ENCODE measurements at places on chromosomes 6 and 20.

GRCh38 chr20:1566701-1567100 lies 9.2 kb upstream of the SIRPD start:
- DNase-seq: peak; percentile 7
- peaks cover 4% of the 10 kb centered on the region for H3K4me1 ChIP-seq
- no peak overlapping the region for H3K4me3 ChIP-seq
- H3K27me3 ChIP-seq: no peaks in the 10 kb centered on the region

DNA sequence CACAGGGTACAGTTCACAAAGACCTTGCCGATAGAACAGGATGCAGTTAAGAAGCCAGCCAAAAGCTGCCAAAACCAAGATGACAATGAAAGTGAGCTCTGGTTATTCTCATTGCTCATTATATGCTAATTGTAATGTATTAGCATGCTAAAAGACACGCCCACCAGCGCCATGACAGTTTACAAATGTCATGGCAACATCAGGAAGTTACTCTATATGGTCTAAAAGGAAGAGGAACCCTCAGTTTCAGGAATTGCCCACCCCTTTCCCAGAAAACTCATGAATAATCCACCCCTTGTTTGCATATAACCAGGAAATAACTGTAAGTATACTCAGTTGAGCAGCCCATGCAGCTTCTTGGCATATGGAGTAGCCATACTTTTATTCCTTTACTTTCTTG lies 748.7 kb downstream of the QKI start:
- no peaks in the 10 kb centered on the region for H3K4me1 ChIP-seq
- no peak overlapping the region for H3K27ac ChIP-seq
- H3K36me3 ChIP-seq: no peaks in the 10 kb centered on the region
- no peak overlapping the region for H3K4me3 ChIP-seq
- no peaks in the 10 kb centered on the region for H3K27me3 ChIP-seq
- DNase-seq: no peak

DNA sequence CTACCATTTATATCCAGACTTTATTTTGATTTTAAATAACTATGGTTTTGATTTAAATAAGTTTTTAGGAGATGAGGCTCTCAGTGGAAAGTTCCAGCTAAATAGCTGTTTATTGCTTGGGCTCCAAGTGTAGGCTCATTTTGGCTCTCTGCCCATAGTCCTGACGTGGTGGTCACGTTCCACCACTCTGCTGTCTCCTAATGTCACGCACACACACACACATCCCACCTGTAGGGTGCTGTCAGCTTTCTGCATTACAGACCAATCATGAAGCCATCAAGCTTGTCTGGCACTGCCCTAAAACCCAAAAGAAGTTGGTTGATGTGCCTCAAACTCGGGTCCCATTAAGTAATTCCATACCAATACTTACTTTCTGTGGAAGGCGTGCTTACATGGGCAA lies 45.4 kb downstream of the PANK2 start:
- no peaks in the 10 kb centered on the region for H3K27me3 ChIP-seq
- no peak overlapping the region for H3K4me3 ChIP-seq
- H3K4me1 ChIP-seq: peaks cover 17% of the 10 kb centered on the region
- H3K36me3 ChIP-seq: peaks cover 9% of the 10 kb centered on the region
- H3K27ac ChIP-seq: peak overlapping the region; percentile 46
- DNase-seq: peak; percentile 46

DNA sequence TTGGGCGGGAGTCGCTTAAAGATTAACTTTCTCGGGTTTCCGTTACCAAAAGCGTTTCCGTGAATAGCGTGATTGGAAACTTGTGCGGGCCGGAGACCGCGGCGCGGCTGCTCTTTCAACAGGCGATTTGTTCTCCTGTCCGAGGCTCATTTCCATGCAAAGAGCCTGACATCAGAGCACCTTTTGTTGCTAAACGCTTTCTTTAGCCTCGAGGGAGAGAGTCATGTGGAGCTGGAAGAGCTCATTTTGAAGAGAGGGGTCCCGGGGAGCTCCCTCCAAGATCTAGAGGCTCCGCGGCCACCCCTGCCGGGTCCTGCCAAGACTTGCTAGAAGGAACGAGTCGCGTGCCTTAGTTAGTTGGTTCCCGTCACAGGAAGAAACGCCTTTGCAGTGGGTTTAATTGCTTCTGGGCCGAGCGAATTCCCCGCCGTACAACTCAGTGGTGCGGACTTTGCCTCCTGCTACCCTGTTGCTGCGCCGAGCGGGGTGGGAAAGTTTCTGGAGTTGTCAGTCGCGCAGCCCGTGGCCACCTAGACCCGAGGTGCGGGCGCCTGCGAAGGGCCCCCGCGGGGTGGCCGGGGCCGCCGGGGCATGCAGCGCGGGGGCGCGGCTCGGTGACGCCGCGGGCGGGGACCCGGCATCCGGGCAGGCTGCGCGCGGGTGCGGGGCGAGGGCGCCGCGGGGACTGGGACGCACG lies at the start of gene SASH1:
TSS of gene SASH1 (plus strand) at position 489 of the 697 bp plus-strand sequence. CDS start 230 bp downstream, outside the sequence.
- H3K27ac ChIP-seq: peak within 1 kb of the TSS; percentile 84
- H3K27me3 ChIP-seq: no peaks in the 10 kb centered on the region
- no peaks in the 10 kb centered on the region for H3K36me3 ChIP-seq
- peak within 1 kb of the TSS; percentile 73 for H3K4me3 ChIP-seq
- H3K4me1 ChIP-seq: peaks cover 7% of the 10 kb centered on the region
- DNase-seq: peak; percentile 80

- DNase-seq: no peak
- H3K4me1 ChIP-seq: peaks cover 2% of the 10 kb centered on the region
- H3K4me3 ChIP-seq: no peak overlapping the region
- H3K27ac ChIP-seq: no peak overlapping the region
These were observed 8.1 kb upstream of the GTF3C6 start for GRCh38 chr6:110950440-110950839.

DNA sequence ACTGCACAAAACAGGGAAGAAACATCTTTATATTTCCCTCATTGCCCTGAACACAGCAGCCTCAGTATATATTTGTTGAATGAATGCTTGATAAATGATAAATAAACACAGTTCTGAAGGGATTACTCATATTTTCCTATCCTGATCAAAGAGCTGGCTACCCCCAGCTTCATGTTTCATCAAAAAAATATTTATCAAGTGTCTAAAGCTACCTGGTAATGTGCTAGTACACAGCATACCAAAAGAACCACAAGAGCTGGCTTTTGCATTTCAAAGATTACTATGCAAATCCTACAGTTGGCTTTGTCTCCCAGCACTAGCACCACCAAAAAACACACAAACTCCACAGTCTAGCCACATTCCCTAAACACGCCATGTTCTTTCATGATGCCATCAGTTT lies 130.0 kb downstream of the BTBD9 start:
- DNase-seq: peak; percentile 49
- peak overlapping the region; percentile 39 for H3K27ac ChIP-seq
- H3K4me3 ChIP-seq: no peak overlapping the region
- H3K36me3 ChIP-seq: no peaks in the 10 kb centered on the region
- H3K4me1 ChIP-seq: peaks cover 7% of the 10 kb centered on the region

GRCh38 chr20:1841554-1842140 lies 53.6 kb upstream of the SIRPA start:
- H3K27me3 ChIP-seq: peaks cover 4% of the 10 kb centered on the region
- no peak for DNase-seq
- H3K4me1 ChIP-seq: peaks cover 4% of the 10 kb centered on the region
- no peak overlapping the region for H3K4me3 ChIP-seq
- no peak overlapping the region for H3K27ac ChIP-seq
- no peaks in the 10 kb centered on the region for H3K36me3 ChIP-seq

DNA sequence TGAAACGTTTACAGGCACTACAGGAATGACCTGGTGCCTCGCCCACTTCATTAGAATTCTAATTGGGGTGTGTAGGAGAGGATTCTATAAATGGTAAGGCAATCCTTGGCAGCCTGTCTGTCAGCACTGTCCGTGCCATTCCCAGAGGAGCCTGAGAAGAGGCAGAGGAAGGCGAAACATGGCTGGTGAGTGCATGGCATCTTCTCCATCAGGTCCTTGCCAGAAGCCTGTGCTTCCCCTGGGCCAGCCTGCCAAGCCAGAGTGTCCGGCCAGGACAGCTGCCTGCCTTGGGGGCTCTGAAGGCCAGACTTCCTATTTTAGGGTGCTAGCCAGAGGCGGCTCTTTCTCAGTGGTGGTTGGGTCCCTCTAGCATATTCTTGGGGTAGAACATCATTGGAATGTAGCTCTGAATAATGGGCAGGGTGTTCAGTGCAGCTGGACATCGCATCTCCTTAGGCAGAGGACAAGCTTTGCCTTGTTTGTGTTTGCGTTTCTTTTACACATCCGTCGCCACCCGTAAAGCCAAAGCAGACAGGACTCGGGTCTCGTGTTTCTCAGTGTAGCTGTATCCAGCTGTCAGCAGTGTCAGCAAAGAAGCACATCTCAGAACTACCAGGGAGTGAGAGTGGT lies at the start of gene TGM3:
TSS of gene TGM3 (plus strand) at position 116 of the 630 bp plus-strand sequence. CDS start at position 179, 63 bp downstream.
- no peak for DNase-seq
- no peaks in the 10 kb centered on the region for H3K27me3 ChIP-seq
- no peak within 1 kb of the TSS for H3K27ac ChIP-seq
- no peaks in the 10 kb centered on the region for H3K4me1 ChIP-seq
- no peaks in the 10 kb centered on the region for H3K36me3 ChIP-seq

DNA sequence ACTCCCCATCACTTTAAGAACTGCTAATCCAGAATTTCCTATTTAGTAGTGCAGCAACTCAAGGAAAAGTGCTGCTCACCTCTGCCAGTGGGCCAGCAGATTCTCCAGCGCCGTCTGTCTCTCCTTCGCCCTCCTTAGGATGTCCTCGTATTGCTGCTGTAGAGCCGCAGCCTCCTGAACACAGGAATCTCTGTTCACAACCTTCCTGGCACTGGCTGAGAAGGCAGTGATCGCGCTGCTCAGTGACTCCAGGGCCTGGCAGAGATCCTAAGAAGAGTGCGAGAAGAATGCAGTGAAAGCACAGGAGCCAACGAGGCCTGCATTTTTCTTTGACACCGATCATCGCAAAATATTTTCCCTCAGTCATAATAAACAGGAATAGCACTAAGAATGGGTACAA lies 209.0 kb downstream of the SYNE1 start:
- no peaks in the 10 kb centered on the region for H3K27me3 ChIP-seq
- H3K27ac ChIP-seq: no peak overlapping the region

GRCh38 chr20:12327205-12327604 lies 409.5 kb downstream of the BTBD3 start:
- no peak for DNase-seq
- H3K36me3 ChIP-seq: no peaks in the 10 kb centered on the region
- H3K4me1 ChIP-seq: no peaks in the 10 kb centered on the region
- no peak overlapping the region for H3K27ac ChIP-seq

- H3K27me3 ChIP-seq: no peaks in the 10 kb centered on the region
- DNase-seq: no peak
- H3K36me3 ChIP-seq: peaks cover 1% of the 10 kb centered on the region
- no peak overlapping the region for H3K4me3 ChIP-seq
These were observed 11.1 kb downstream of the TMEM200A start for GRCh38 chr6:130376936-130377335.

GRCh38 chr6:166168616-166169548 lies 1.2 kb upstream of the TBXT start:
- H3K4me1 ChIP-seq: no peaks in the 10 kb centered on the region
- H3K36me3 ChIP-seq: no peaks in the 10 kb centered on the region
- peaks cover 23% of the 10 kb centered on the region for H3K27me3 ChIP-seq

DNA sequence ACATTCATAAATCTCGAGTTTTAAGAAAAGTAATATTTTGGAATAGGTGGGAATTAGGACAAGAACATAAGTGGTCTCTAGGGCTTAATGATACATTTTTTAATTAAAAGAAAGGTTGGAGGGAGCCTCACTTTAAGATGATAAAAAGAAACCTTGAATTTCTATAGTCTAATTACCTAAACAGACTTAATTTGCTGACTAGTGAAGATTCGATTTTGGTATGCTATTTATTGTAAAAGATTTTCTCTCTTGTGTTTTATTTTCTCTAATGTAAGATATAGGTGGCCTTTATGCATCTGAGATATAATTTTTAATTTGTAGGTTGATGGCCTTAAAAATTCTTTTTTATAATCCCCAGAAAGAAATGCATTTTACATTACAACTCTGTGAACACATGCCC lies 239.1 kb downstream of the COL12A1 start:
- no peaks in the 10 kb centered on the region for H3K36me3 ChIP-seq
- H3K27me3 ChIP-seq: no peaks in the 10 kb centered on the region
- H3K4me3 ChIP-seq: no peak overlapping the region
- no peaks in the 10 kb centered on the region for H3K4me1 ChIP-seq
- no peak overlapping the region for H3K27ac ChIP-seq

GRCh38 chr6:42368181-42368580 lies 83.5 kb downstream of the TRERF1 start:
- no peak for DNase-seq
- H3K27ac ChIP-seq: no peak overlapping the region
- no peak overlapping the region for H3K4me3 ChIP-seq

- H3K27ac ChIP-seq: peak overlapping the region; percentile 41
- no peaks in the 10 kb centered on the region for H3K36me3 ChIP-seq
- H3K27me3 ChIP-seq: no peaks in the 10 kb centered on the region
- DNase-seq: no peak
These were observed 448 bp upstream of the RNF114 start for GRCh38 chr20:49935746-49936152.

Data from fibroblast of lung (primary cell).